Renal cortex interstitium (tissue), 15 donors: ENCODE measurements at places on chromosomes 16 and 17. TPM values are rescaled to one million over a fixed set of nuclear protein-coding genes. Genes with fewer than 3 reads are reported as not detected.

DNA sequence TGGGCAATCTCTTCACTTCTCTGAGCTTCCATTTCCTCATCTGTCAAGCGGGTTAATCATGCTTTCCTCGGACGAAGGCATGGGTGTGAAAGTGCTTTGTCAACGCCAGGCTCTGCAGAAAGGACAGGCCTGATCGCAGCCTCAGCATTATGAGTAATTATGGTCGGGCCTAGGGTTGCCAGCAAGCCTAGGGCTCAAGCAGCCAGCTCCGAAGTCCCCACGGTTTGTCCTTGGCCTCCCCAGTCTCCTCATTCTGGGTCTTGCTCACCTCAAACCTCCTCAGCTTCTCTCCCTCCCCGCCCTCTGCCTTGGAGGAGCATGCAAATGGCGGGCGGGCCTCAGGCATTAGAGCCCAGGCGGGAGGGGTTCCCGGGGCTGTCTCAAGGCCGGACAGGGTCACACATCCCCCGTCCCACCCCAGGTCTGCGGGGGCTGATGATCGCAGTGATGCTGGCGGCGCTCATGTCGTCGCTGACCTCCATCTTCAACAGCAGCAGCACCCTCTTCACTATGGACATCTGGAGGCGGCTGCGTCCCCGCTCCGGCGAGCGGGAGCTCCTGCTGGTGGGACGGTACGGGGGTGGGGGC is 10.2 kb upstream of the FAM83G start:
- DNase-seq = no peak

- no peak for DNase-seq
These were observed 14.3 kb upstream of the ATP6V0C start for GRCh38 chr16:2499454-2499853.

GRCh38 chr16:79188115-79188738 is 412.3 kb downstream of the MAF start:
- DNase-seq = no peak

DNA sequence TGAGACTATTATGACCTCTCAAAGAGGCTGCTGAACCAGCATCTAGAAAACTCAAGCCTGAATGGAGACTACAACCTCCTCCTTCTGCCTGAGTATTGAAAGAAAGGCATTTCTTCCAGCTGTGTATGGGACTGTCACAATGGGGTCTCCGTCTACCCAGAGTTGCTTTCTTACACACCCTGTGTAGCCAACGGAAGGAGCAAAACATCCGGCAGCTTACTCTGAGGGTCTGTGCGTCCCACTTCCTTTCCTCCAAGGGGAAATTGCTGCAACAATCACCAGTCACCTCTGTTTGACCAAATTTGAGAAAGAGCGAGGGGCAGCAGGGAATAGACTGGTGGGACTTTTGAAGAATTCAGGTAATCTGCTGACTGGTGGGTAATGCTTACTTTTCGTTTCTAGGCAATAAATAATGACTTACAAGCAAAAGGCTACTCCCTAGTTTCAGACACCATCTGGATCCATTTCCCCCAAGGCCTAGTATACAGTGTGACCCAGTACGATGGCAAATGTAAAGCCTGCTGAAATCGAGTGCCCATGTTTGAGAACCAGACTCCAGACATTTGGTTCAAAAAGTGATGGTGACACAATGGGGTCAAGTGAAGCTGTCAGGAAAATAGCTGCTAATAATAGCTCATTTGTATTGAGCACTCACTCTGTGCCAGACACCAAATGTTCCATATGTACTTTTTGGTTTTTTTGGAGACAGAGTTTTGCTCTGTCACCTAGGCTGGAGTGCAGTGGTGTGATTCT is 81.7 kb downstream of the YPEL2 start:
- no peak for DNase-seq

DNA sequence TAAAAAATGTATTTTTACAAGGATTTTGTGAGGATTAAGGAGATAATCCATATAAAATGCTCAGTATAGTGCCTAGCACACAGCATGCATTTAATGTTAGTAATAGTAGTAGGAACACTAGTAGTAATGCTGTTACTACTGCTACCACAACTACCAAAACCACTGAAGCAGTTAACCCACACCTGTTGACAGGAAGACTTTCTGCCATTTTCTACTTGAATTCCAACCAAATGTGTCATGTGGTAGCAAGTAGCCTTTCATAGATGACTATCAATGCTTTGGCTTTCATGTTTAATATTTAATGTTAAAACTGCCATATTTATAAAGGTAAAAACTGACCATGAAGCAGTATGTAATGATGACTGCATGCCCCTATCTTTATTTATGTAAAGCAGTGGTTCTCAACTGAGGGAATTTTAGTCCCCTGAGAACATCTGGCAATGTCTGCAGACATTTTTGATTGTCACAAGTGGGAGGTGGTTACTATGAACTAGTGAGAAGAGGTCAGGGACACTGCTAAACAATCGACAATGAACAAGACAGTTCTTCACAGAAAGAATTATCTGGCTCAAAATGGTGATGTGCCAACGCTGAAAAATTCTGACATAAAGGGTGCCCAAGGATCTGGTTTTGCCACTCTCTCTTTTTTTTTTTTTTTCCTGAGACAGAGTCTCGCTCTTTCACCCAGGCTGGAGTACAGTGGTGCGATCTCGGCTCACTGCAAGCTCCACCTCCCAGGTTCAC is 89.4 kb downstream of the ITFG1 start:
- DNase-seq = no peak

DNA sequence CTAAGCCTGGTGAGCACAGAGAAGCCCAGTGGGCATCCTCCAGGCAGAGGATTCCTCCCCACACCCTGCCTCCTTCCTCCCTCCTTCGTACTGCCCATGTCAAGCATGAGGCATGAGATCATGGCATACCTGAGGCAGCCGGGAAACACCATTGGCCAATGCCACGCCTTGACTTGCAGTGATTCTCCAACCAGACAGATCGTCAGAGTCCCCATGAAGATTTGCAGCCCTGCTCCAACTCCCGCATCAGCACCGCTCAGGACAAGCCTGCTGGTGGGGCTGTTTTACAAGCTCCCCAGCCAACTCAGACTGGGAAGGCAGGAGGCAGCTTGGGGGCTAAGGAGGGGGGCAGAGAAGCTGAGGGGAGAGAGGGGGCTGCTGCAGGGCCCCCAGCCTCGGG is 2.9 kb upstream of the KRT16 start:
- no peak for DNase-seq

- DNase-seq = no peak
These were observed 351.1 kb upstream of the TBX2 start for GRCh38 chr17:61048376-61049106.

DNA sequence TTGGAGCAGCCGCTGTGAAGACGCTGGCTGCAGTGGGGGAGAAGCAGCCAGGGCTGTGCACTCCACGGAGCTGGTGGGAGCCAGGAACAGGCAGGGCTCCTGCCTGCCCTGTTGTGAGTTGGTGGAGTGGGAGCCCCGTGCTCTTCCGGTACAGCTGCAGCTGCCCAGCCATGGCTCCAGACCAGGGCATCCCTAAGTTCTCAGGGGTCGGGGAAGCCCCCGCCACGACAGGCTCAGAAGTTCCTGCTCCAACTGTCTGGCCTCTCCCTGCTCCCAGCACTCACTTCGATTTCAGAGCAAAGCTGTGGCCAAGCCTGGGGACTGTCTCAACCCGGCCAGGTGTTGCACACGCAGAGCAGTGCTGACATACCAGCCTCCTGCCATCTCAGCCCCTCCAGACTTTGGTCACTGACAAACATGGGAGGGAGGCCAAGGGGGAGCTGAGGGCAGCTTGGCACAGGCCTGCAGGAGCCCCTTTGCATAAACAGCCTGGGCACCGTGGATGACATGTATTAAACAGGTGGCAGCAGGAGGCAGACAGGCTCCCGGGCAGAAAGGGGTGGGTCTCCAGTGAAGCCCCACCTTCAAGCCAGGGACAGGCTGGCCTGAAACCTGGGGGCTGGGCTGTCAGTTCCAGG is 13.9 kb upstream of the KDM8 start:
- DNase-seq = no peak

GRCh38 chr17:80855948-80856862 is 135.4 kb upstream of the CHMP6 start:
- no peak for DNase-seq

DNA sequence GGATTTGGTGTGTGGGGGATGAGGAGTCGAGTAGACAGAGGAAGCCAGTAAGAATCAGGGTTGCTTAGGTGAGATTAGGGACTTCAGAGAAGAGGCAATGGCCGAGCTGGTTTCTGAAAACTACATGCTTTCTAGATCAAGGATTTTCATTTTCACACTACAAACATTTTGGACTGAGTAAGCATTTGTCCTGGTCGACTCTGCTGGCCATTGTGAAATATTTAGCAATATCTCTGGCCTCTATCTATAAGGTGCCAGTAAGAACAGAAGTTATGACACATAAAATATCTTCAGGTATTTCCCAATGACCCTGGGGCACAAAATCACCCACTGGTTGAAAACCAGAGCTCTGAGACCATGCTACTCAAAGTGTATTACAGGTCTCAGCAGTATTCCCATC is 1275.1 kb upstream of the CDH8 start:
- DNase-seq = no peak

DNA sequence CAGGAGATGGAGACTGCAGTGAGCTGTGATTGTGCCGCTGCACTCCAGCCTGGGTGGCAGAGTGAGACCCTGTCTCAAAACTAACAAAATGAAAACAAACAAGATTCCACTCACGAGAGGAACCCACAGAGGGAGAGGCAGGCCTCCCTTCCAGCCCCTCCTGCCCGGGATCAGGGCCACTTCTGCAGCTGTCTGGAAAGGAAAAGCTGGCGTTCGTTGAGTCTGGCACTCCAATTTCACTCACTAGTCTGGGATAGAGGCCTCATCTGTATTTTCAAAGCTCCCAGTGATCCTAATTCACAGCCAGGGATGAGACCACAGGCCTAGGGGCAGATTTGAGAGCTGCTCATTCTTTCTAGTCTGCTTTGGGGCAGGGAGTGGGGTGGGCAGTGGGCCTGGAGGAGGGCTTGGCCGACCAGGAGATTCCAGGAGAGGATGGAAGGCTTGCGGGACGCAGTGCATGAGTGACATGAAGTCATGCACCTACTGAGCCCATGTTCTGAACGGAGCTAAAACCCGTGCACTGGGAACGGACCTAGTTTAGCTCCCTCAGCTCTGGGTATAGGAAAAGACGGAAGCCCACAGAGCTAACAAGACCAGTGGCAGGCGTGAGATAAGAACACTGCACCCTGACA is 54.0 kb downstream of the COTL1 start:
- DNase-seq = no peak

GRCh38 chr16:22335668-22336246 is 38.5 kb downstream of the POLR3E start:
- no peak for DNase-seq

DNA sequence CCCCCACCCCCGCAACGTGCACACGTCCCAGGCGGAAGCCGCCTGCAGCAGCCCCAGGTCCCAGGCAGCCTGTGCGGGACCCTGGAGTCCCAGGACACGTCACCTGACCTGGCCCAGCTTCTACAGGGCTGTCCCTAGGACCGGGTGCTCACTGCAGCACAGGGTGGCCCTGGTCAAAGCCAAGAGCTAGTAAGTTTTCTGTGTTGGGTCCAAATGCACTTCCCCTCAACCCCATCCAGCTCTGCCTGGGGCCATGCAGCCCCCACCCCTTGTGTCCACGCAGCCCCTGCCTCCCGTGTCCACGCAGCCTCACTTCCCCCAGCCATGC is 22.1 kb upstream of the PVALEF start:
- no peak for DNase-seq

DNA sequence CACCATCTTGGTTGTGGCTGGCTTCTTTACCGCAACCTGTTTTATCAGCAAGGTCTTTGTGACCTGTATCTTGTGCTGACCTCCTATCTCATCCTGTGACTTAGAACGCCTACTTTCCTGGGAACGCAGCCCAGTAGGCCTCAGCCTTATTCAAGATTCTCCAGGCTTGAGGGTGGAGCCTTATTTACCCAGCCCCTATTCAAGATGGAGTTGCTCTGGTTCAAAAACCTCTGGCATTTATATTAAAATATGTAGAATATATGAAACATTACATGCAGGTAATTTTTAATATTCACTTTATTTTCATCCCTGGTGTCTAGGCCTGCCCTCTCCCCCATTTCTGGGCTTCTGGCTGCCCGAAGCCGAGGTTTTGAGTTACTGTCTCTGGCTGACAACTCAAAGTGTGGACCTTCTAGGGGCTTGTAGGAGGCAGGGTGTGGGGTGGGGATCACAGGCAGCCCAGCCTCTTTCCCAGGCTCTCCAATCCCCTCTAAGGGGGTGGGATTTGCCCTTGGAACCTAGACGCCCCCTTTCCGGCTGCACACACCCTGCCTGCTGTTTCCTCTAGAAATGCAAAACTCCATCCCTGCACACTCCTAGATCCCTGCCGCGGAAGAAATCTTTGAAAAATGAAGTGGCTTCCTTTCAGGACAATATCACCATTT is 152.0 kb downstream of the KCNJ12 start:
- no peak for DNase-seq

DNA sequence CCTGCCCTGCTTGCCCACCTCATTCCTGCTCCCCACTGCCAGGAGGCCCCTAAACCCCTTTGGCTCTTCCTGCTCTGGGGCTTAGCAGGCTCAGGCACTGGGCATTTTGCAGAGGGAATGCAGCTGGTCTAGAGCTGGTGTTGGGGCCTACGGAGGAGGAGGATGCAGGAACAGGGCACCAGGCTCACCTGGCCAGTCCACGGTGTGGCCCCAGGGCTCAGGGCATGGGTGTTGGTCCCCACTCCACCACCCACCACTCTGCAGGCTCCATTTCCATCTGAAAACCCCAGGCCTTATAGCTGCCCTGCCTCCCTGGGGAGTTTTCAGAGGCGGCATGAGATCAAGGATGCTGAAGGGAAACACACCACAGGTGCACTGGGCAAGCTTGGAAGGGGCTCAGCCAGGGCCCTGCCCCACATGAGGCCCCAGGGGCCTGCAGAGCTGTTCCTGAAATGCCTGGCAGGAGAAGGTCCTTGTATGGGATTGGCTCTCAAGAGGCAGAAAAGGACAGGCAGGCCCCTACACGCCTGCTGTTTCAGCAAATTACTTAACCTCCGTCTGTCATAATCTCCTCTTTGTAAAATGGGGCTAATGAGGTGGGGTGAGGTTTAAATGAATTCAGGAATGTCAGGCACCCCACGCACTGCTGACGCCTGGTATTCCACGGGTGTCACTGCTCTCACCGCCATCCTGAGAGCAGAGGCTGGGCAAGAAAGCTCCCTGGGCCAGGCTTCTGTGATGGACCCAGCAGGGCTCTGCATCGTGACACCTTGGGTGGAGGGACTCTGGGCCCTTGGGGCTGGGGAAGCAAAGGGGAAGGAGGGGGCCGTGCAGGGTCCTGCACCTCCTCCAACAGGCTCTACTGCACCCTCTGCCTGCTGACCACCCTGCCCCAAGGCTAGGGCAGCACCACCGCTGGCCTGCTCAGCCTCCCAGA is 9.3 kb downstream of the SLC47A2 start:
- DNase-seq = no peak

- DNase-seq = no peak
These were observed 32.4 kb upstream of the ENPP7 start for GRCh38 chr17:79698146-79698846.

The TEX14 gene
- polyA plus RNA-seq = 0.70 TPM

The TOP2A gene
- polyA plus RNA-seq = 154 TPM

The PERCC1 gene
- polyA plus RNA-seq = not detected

The FBXW10 gene
- 0.64 TPM for polyA plus RNA-seq

The KRT35 gene
- not detected for polyA plus RNA-seq

The CNTNAP4 gene
- polyA plus RNA-seq = 0.28 TPM

The ABCA10 gene
- 3.0 TPM for polyA plus RNA-seq

The KNOP1 gene
- 49.1 TPM for polyA plus RNA-seq
